Activated CD4-positive, alpha-beta T cell treated with anti-CD3 and anti-CD28 coated beads for 36 hours (primary cell): ENCODE measurements at places on chromosomes 3 and 15. TPM values are rescaled to one million over a fixed set of nuclear protein-coding genes. Genes with fewer than 3 reads are reported as not detected.

- no peak overlapping the region for H3K4me3 ChIP-seq
- H3K27me3 ChIP-seq = peaks cover 6% of the 10 kb centered on the region
- no peak for DNase-seq
- no peaks in the 10 kb centered on the region for H3K36me3 ChIP-seq
These were observed 16.1 kb downstream of the C3orf22 start for GRCh38 chr3:126542340-126543241.

- no peak overlapping the region for H3K4me3 ChIP-seq
- no peak for DNase-seq
- H3K27ac ChIP-seq = no peak overlapping the region
These were observed 383.9 kb upstream of the TMCO5A start for GRCh38 chr15:37550360-37551024.

The USP13 gene
- total RNA-seq = 11.6 TPM

- DNase-seq = peak; percentile 10
- no peaks in the 10 kb centered on the region for H3K36me3 ChIP-seq
- H3K4me3 ChIP-seq = no peak overlapping the region
- no peaks in the 10 kb centered on the region for H3K4me1 ChIP-seq
- H3K27ac ChIP-seq = no peak overlapping the region
- H3K27me3 ChIP-seq = no peaks in the 10 kb centered on the region
These were observed 1108.5 kb upstream of the EPHA6 start for GRCh38 chr3:95705786-95706418.

DNA sequence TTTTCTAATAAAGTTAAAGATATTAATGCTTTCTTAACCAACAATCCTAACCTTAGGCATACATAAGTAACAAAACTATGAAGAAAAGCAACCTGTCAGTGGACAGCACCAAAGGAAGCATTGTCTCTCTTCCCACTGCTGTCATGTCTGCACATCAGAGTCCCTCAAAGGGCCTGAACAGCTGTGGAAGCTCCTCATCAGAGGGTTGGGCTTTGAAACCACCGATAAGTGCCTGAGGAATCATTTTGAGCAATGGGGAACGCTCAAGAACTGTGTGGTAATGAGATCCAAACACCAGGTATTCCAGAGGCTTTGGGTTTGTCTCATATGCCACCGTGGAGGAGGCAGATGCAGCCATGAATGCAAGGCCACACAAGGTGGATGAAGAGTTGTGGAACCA, 182.5 kb downstream of the FMN1 start:
- peaks cover 10% of the 10 kb centered on the region for H3K27me3 ChIP-seq
- H3K27ac ChIP-seq = no peak overlapping the region
- no peak for DNase-seq
- peaks cover 23% of the 10 kb centered on the region for H3K4me1 ChIP-seq

GRCh38 chr15:99845009-99845408, 111.8 kb upstream of the LYSMD4 start:
- H3K27me3 ChIP-seq = no peaks in the 10 kb centered on the region
- peaks cover 14% of the 10 kb centered on the region for H3K36me3 ChIP-seq
- peak; percentile 58 for DNase-seq
- H3K4me1 ChIP-seq = peaks cover 55% of the 10 kb centered on the region

GRCh38 chr3:64837126-64837738, 149.4 kb upstream of the ADAMTS9 start:
- no peaks in the 10 kb centered on the region for H3K36me3 ChIP-seq
- no peaks in the 10 kb centered on the region for H3K27me3 ChIP-seq
- DNase-seq = no peak
- H3K4me1 ChIP-seq = no peaks in the 10 kb centered on the region

- DNase-seq = no peak
- no peak overlapping the region for H3K4me3 ChIP-seq
- H3K27ac ChIP-seq = no peak overlapping the region
These were observed 757.7 kb downstream of the GRM7 start for GRCh38 chr3:7618606-7619005.

The PIGB gene
- 21.1 TPM for total RNA-seq

The ARHGAP11A gene
- total RNA-seq = 155 TPM

GRCh38 chr15:99029341-99030144, 22.0 kb upstream of the PGPEP1L start:
- peaks cover 3% of the 10 kb centered on the region for H3K27me3 ChIP-seq
- H3K36me3 ChIP-seq = peaks cover 15% of the 10 kb centered on the region
- DNase-seq = no peak
- no peak overlapping the region for H3K27ac ChIP-seq
- H3K4me3 ChIP-seq = no peak overlapping the region

The MYRIP gene
- total RNA-seq = not detected

The PRICKLE2 gene
- not detected for total RNA-seq

- no peak overlapping the region for H3K4me3 ChIP-seq
- DNase-seq = no peak
- H3K27me3 ChIP-seq = no peaks in the 10 kb centered on the region
These were observed 40.2 kb downstream of the ROBO2 start for GRCh38 chr3:77079988-77080610.

DNA sequence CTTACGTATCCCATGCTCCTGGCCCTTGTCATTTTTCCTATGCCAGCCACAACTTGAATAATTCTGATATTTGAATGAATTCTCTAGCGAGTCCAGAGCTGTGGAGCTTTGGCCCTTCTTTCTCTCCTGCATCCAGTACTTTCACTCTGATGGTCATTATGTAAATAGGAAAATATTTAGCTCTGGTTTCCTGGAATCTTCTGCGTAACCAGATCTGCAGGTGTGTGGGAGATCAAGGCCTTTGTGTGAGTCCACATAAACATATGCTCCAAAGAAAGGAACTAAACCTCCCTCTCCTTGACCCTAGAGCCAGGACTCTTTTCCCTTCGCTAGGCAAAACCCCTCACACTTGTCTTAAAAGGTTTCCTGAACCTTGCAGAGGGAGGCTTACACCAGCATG, 132.5 kb upstream of the THBS1 start:
- H3K36me3 ChIP-seq = no peaks in the 10 kb centered on the region
- DNase-seq = no peak
- no peak overlapping the region for H3K27ac ChIP-seq
- H3K4me1 ChIP-seq = no peaks in the 10 kb centered on the region
- H3K27me3 ChIP-seq = peaks cover 17% of the 10 kb centered on the region

GRCh38 chr3:191235331-191236314, 36.6 kb downstream of the OSTN start:
- no peaks in the 10 kb centered on the region for H3K36me3 ChIP-seq
- no peak for DNase-seq
- no peak overlapping the region for H3K4me3 ChIP-seq
- H3K27ac ChIP-seq = no peak overlapping the region

DNA sequence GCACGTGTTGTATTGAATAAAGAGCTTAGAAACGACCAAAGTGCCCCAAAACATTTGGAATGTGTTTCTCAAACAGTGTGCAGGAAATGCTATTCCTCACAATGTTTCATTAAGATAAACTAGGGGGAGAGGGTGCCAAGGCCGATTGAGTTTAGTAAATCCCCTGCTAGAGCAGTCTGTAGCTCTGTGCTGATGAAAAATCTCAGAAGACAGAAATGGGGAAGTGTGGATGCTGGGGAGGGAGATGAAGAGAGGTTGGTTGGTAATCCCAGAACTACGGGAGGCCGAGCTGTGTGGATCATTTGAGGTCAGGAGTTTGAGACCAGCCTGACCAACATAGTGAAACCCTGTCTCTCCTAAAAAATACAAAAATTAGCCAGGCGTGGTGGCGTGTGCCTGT, 121.2 kb downstream of the FOXB1 start:
- H3K27me3 ChIP-seq = no peaks in the 10 kb centered on the region
- no peak for DNase-seq
- H3K4me1 ChIP-seq = peaks cover 66% of the 10 kb centered on the region
- no peak overlapping the region for H3K4me3 ChIP-seq
- no peaks in the 10 kb centered on the region for H3K36me3 ChIP-seq

DNA sequence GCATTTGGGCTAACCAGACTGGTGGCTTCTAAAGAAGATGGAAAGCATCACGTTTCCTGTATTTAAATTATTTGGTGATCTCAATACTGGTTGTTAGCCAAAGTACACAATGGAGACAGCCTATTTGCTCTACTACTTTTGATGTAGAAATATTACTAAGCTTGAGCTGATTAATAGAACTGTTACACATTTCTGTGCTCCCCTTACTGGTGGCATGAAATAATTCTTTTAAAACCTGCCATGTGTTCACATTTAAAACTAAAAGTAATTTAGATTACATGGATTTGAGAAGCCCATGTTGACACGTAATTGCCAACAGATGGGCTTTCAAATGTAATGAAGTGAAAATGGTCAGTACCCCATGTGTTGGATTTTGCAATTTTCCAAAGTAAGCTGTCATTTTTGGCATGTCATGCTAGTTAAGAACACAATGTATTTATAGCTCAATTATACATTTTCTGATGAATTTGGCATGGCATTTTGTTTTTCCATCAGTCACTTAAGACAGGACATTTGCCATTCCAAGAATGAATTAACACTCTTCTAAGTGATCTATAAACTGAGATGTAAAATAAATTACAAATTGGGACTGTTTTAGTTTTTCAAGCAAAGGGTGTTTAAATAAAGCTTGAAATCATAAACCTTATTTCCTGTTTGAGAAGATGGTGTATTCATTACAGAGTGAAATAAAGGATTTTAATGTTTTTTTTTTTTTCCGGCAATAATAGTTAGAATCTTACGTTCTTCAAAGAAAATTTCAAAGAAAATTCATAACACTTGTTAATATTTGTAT, 10.8 kb upstream of the RARRES1 start:
- H3K4me1 ChIP-seq = peaks cover 14% of the 10 kb centered on the region
- H3K4me3 ChIP-seq = no peak overlapping the region
- no peak overlapping the region for H3K27ac ChIP-seq
- no peaks in the 10 kb centered on the region for H3K36me3 ChIP-seq
- no peaks in the 10 kb centered on the region for H3K27me3 ChIP-seq

GRCh38 chr3:128145279-128145678, 8.0 kb upstream of the EEFSEC start:
- H3K4me1 ChIP-seq = no peaks in the 10 kb centered on the region
- no peak overlapping the region for H3K4me3 ChIP-seq
- H3K27ac ChIP-seq = no peak overlapping the region
- no peaks in the 10 kb centered on the region for H3K27me3 ChIP-seq
- peaks cover 3% of the 10 kb centered on the region for H3K36me3 ChIP-seq

DNA sequence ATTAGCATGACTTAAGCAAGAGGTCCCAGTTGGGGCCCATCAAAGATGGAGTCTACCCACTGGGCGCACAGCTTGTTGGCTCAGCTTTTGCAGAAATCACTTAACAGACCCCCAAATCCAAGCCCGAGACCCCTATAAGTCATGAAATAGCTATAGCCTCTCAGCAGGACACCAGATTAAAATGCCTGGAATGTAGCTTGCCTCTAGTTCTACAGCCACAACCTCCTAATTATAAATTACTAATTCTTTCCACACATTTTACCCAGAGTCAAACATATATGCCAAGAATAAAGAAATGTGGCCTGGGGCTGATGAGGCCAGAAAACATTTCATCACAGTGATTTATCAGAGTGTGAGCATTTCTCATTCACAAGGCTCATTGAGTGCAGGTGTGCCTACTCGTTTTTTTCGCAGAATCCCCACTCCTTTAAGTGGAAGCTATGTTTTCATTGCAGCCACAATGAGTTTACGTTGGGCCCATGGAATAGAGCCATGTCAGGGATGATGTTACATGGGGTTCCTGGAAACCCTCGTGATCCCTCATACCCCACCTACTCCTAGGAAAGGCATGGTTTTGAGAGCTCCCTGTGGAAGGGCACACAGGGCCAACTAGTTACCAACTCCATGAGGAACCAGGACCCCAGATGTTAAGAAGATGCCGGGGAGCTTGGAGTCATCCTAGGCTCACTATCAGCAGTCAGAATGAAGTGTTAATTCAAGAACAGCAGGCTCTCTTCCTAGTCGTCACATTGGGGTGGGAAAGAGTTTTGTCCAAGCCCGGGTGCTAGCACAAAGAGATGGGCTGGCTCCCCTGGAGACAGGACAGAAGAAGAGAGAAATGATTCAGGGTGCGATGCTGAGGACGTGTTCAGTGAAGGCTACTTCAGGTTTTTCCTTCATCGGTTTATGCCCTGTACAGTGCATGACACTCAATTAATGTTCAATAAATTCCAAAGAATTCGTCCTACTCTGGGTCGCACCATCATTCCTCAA, 90.2 kb upstream of the ABHD17C start:
- no peaks in the 10 kb centered on the region for H3K4me1 ChIP-seq
- peaks cover 8% of the 10 kb centered on the region for H3K27me3 ChIP-seq
- H3K4me3 ChIP-seq = no peak overlapping the region
- H3K36me3 ChIP-seq = no peaks in the 10 kb centered on the region

The RPL35A gene
- total RNA-seq = 1,121 TPM

The GOLGA8G gene
- total RNA-seq = not detected

The LDHAL6B gene
- total RNA-seq = not detected

The CCPG1 gene
- 12.2 TPM for total RNA-seq

The CCDC54 gene
- total RNA-seq = not detected

- no peak overlapping the region for H3K4me3 ChIP-seq
- H3K27me3 ChIP-seq = no peaks in the 10 kb centered on the region
- no peaks in the 10 kb centered on the region for H3K36me3 ChIP-seq
- DNase-seq = no peak
These were observed 194.5 kb downstream of the RPLP1 start for GRCh38 chr15:69647142-69647513.
